ENCODE measurements at places on chromosomes 4 and X.

GRCh38 chrX:35670889-35671288 lies 127.3 kb upstream of the MAGEB16 start:
- DNase-seq: no peak

GRCh38 chrX:44816367-44816766 lies 27.5 kb upstream of the DUSP21 start:
- no peak for DNase-seq

DNA sequence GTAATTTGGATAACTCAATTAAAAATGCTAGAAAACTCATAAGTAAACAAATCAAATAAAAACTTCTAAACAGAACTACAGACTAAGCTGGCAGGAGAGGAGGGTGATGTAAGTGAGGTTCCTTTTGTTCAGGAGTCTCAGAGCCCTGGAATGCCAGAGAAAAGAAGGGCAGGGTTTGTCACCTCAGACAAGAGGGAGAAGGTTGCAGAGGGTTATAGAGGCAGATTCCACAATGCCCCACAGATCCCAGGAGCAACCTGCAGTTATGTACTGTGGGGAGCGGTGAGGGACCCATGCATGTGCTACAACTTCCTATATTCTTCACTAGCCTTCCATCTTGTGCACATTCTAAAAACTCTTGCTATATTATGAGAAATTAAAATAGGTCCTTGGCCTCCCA lies 129.7 kb downstream of the CFAP299 start:
- DNase-seq: no peak

DNA sequence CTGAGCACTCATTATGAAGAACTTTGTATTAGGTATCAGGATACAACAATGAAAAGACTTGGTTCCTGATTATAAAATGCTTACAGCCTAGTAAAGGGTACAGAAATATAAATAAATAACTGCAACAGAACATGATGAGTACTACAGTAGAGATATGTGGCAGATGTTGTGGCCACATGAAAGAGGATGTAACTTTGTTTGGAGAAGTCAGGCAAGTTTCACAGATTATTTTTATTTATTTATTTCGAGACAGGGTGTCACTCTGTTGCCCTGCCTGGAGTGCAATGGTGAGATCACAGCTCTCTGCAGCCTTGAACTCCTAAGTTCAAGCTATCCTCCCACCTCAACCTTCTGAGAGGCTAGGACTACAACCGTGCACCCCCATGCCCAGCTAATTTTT lies 15.8 kb upstream of the UBE2K start:
- DNase-seq: no peak

- peak; percentile 39 for DNase-seq
Observed at GRCh38 chr4:74038425-74039314, at the start of gene CXCL3. TSS of gene CXCL3 (minus strand) at chr4:74038689. CDS start at chr4:74038611, 78 bp downstream.

DNA sequence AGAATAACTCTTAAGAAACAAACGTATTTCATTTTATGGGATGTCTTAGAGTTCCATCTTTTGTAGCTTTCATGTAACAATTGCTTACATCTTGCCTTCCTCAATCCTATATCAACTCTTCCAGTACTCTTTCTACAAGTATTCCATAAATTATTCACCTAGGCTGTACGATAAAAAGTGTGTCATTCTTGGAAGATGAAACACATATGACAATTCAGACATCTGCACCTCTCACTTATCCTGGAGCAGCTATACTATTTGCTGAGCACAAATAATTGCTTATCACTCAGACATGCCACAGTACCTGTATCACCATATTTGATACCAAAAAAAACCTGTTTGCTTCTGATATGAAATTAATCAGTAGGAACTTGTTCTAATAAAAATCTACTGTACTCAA lies 1.0 kb downstream of the POF1B start:
- DNase-seq: no peak

DNA sequence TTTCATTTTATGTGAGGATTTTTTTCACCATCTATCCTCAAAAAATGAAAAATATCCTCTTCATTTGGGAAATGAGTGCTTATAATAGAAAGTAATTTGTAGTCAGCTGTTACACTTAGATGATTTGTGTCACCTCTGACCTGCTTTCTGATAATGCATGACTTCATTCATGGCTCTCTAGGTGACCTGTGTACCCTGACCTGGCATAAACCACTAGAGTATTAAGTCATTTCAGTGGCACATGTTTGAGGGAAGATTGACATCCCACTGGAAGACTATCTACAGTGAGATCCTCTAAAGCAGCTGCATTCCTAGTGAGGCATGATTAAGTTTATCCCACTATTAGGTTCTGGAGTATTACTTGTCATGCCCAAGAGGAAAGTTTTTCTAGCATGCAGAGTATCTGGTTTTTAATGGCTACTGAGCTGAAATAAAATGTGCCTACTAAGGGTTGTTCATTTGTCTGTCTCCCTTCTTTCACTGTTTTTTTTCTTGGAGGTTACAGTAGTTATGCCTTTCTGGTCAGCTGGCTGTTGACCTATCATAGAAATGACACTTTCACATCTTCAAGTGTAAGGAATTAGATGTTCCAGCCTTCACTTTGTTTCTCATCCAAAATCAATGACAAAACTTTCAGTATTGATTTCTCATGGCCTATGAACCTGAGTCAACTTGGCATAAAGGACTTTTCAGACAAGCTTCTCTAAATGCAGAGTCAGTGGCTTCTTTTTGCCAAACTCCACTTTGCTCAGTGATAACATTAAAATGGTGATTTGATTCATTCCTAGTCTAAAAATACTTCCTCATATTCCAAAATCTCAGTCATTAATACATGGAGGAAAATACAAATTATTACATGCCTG lies 33.1 kb downstream of the TET2 start:
- DNase-seq: no peak

- no peak for DNase-seq
Observed at GRCh38 chr4:38914854-38915253, 47.2 kb downstream of the FAM114A1 start.

DNA sequence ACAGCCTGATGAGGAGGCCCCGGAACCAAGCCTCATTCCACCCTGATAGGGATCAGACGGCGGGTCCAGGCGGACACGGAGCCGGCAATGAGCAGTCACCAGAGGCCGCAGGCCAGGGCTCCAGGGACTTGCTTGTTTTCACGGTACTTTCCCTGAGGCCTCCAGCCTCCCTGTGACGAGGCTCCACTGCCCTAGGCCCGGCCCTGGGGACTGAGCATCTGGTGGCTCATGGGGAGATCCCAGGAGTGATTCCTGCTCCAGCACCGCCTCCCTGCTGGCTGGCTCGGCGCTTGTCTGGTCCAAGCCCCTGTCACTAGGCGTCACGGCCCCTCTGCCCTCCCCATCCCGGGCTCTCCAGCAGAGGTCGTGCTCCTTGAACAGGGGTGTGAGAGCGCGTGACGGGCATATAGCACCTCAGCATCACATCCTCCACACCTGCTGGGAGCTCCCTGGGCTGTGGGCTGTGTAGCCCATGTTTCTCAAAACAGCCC lies 14.1 kb downstream of the HTRA3 start:
- DNase-seq: no peak

GRCh38 chr4:159097785-159098184 lies 5.1 kb upstream of the RAPGEF2 start:
- no peak for DNase-seq

DNA sequence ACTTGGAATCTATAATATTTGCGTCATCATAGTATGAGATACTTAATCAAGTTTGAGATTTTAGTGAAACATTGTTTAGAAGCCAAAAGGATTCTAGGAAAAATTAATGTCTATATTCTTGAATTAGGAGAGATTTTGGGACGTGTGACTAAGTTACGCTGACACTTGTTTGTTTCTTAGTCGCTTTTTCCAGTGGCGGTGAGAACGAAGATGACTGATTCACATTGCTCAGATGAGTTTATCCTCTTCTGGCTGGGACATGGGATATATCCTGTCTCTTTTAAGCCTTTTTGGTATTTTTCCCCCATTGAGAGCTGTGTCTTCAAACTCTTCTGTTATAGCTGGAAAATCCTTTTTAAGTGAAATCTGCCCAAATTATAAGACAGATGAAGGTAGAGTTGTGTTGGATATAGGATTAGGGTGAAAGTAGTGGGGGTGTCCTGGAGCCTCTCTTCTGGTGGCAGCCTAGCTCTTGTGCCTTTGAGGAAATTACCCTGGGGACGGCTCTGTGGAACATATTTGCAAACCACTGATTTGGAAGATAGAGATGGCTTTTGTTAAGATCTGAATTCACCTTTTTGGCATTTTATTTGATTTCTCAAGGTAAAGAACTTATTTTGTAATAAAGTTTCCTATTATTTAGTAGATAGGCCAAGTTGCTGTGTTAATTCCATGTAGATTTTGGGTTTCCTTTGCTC lies 49.7 kb downstream of the HTT start:
- no peak for DNase-seq

- no peak for DNase-seq
Observed at GRCh38 chr4:7394681-7395451, 39.9 kb downstream of the PSAPL1 start.

GRCh38 chrX:17944833-17945497 lies 83.9 kb upstream of the RAI2 start:
- no peak for DNase-seq

- DNase-seq: no peak
Observed at GRCh38 chr4:57318703-57319102, 208.5 kb upstream of the IGFBP7 start.

GRCh38 chr4:37889849-37890800 lies 759 bp upstream of the TBC1D1 start:
- DNase-seq: peak; percentile 24

DNA sequence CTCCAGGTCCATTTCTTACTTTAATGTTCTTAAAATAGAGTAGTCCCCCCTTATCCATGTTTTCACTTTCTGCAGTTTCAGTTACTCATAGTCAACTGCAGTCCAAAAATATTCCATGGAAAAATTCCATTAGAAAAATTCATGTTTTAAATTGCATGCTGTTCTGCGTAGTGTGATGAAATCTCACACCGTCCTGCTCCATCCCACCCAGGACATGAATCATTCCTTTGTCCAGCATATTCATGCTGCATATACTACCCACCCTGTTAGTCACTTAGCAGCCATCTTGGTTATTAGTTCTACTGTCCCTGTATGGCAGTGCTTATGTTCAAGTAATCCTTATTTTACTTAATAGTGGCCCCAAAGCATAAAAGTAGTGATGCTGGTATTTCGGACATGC lies 5.4 kb upstream of the PDLIM5 start:
- DNase-seq: no peak

- DNase-seq: no peak
Observed at GRCh38 chr4:108056418-108056817, 66.7 kb downstream of the HADH start.

GRCh38 chr4:3062471-3062870 lies 11.9 kb downstream of the HTT-AS start:
- DNase-seq: no peak

- no peak for DNase-seq
Observed at GRCh38 chrX:21735768-21736127, 22.2 kb downstream of the SMPX start.

- peak; percentile 39 for DNase-seq
Observed at GRCh38 chr4:140049024-140049848, 104.7 kb downstream of the MAML3 start.

DNA sequence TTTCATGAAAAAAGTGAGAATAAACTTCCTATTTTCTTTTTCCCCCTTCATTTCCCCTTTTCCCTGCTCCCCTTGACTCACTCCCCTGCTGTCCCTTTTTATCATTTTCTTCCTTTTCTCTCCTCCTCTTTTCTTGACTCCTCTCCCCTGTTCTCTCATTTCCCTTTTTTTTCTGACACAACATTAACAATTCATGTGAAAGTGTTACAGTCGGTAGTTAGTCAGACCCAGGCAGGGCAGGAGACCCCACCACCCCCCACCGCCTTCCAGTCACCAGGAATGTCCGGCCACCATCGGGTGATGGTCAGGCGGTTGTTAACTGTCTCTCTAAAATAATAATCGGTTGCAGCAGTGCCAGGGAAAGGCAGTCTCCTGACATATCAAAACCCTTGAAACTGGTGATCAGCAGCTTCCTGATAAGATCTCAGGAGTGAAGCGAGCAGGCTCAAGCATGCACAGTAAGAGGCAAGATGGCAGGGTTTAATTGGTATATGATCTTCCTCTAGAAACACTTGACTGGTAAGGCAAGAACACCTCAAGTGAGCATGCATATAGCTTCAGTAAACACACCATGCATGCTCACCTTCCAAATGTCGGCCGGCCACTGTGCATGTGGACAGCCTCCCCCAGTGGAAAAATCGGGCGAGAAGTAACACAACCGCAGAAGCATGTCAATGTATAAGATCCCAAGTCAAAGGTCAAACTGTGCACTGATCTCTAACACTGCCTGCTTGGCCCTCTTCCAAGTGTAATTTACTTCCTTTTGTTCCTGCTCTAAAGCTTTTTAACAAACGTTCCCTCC lies 191.4 kb downstream of the NDST4 start:
- DNase-seq: no peak

DNA sequence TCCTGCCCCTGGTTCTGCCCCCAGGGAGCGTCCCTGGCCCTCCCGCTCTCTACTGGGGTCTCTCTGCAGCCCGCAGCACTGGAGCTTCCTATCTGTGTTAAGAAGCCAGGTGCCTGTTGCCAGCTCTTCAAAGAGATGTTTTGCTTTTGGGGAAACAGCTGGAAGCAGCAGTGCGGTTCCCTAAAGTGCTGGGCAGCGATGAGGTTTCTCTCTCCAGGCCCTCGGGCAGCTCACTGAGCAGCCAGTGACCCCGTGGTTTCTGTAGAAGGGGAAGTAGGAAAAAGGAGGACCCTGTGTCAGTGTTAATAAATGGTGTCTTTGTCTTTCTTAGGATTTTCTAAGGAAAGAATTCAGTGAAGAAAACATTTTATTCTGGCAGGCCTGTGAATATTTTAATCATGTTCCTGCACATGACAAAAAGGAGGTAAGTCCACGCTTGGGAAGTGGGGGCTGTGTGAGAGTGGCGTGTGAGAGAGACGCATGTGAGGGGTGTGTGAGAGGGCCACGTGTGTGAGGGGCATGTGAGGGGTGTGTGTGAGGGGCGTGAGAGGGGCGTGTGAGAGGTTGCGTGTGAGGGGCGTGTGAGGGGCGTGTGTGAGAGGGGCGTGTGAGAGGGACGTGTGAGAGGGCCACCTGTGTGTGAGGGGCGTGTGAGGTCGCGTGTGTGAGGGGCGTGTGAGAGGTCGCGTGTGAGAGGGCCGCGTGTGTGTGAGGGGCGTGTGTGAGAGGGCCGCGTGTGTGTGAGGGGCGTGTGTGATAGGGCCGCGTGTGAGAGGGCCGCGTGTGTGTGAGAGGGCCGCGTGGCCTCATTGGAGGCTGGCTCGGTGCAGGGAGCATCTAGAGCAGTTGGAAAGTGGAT lies 27.1 kb upstream of the HGFAC start:
- no peak for DNase-seq

DNA sequence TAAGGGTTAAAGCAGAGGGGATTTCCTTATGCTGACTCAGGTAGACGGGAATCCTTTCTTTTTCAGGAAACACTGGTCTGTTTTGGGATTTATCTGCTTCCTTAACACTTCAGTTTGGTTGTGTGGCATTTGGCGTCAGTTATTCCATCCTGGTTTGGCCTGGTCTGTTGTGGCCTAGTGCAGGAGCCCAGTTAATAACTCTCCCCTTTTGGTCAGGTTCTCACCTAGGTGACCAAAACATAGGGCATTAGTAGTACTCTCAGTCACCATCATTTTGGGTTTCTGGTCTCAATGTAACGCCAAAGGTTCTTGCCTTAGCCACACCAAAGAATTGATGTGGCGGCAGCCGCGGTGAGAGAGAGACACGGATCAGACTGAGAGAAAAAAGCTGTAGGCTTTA lies 39.7 kb upstream of the IL9R start:
- DNase-seq: no peak

Measured in HTR-8/SVneo (cell line).